Breast epithelium (tissue), 4 donors: ENCODE measurements at places on chromosomes 2 and 18. TPM values are rescaled to one million over a fixed set of nuclear protein-coding genes. Genes with fewer than 3 reads are reported as not detected.

DNA sequence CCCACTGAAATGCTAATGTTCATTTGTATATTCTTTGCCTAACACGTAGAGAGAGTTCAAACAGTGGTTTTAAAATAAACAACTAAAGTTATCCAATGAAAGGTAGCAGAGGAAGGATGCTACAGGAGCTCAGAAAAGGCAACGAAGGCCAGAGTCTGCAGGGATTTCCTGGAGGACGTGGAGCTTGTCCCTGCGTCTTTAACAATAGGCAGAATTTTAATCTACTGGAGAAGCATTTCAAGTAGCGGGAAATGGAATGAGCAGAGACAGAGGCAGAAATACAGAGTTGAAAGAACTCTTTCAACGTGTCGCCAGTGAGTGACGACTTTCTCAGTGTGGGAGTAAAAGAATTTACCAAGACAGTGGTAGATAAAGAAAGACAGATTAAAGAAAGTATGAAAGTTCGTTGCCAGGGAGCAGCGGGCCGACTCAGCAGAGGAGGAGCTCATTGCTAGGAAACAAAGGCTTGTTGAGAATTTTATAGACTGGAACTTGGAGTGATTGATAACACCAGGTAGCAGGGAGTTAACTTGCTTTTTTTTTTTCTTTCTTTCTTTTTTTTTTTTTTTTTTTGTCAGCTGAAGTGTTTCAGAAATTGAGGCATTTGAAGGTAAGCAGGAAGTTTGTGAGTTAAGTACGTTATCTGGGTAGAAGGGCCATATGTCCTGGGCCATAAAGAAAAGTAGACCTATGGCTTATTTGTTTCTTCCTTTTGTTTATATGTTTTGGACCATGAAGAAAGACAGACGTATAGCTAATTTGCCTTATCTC lies 625 bp upstream of the NBAS start:
- no peak for DNase-seq

DNA sequence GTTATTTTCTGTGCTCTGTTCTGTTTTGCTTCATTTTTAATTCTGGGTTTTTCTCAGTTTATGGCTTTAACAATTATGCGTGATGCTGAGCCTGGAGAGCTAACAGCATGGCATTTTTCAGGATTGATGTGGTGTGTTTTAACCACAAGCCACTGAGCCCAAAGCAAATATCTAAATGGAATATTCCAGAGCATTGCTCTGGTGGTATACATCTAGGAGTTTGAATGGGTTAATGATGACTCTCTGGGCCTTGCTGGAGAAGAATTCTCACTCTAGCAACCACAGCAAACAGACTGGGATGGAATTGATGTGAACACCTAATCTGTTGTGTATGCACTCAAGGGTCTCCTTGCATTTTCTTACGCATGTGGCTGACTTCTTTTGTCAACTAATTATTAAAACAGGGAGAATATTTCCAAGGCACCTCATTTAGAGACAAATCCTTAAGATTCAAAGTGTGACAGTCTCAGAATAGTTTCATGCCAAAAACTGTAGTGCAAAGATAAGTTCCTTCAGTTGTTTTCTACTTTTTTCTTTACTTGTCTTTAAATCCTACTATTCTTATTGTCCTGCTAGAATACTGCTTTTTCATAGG lies 164.0 kb downstream of the DTNA start:
- DNase-seq = no peak

Gene ZDBF2
- 7.2 TPM for total RNA-seq

DNA sequence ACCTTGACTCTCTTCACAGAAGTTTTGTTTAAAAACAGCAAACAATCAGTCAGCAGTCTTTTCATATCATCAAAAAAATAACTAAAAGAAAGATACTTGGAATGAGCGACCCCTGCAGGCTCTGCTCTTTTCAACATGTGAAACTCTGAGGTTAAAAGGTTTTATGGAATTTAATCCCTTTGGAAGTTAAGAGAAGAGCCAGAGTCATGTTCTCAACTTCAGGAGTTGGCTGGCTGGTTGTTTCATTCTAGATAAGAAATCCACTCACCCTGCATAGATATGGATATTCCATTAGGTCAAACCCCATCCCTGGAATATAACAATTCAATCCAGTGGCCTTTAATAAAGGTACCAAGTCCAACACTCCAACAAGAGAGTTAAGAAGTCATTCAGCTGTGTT lies 115.6 kb upstream of the RMDN2 start:
- DNase-seq = no peak

Gene TRIM54
- total RNA-seq = 0.66 TPM

GRCh38 chr2:207444756-207445155 lies 85.0 kb upstream of the CREB1 start:
- DNase-seq = no peak

Gene IGFBP2
- total RNA-seq = 16.0 TPM

DNA sequence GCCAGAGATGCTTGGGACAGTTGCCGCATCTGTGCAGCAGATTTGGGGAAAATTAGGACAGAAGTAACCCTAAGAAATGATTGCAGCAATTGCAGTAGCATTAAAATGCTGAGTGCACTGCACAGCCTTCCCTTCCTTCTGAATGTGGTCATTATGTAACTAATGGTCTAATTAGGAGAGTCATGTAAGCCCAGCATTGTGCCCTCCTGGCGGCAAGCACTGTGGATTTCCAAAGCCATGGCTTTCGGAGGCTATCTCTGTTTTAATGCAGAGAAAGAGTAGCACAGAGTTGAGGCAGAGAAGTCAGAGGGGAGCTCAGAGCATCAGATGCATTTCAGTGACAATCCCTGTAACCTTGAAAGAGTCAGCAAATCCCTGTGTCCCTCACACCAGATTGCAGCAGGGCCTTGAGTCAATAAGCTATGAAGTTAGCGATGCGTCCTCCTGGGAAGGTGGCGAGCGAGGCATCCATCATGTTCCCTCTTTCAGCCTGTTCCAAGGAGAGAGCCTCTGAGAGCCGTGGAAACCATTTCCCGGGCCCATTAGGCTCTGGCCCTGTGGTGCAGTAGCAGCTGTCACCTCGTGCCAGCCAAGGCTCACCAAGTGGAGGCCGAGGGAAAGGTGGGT lies 307.2 kb downstream of the FBXO15 start:
- DNase-seq = no peak

Gene CD226
- total RNA-seq = 1.8 TPM

Gene PAIP2B
- 13.0 TPM for total RNA-seq

Gene AFF3
- 8.2 TPM for total RNA-seq

GRCh38 chr2:2007551-2008501 lies 263.5 kb upstream of the PXDN start:
- DNase-seq = no peak

GRCh38 chr2:86703704-86704361 lies 16.3 kb upstream of the RMND5A start:
- no peak for DNase-seq

DNA sequence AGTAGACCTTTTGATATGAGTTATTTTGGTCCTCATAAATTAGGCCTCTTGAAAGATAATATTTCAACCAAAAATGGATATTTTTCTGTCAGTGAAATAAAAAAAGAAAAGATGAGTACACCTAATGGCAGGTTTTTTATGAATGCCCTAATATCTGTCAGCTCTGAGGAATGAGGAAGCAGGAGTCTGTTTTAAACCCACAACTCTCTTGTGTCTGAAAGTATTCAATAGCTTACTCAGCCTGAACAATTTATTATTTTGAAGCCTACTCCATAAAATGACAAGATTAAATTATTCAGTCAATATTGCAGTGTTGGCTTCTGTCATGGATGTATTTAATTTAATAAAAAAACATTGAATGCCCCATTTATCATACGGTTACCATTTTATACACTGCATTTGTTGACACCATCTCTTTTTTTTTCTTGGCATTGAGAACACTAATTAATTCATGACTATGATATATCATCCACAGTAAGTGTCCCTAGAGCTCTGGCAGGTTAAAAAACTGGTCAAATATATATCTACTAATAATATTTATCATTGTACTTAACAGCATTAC lies 548.2 kb downstream of the CBLN2 start:
- no peak for DNase-seq

Gene TGFA
- 4.9 TPM for total RNA-seq

GRCh38 chr2:99187011-99187410 lies 6.0 kb downstream of the MRPL30 start:
- no peak for DNase-seq

Gene C2orf80
- not detected for total RNA-seq

GRCh38 chr2:45254025-45254424 lies 244.8 kb upstream of the SIX2 start:
- no peak for DNase-seq

Gene GPD2
- total RNA-seq = 104 TPM

Gene OXER1
- total RNA-seq = 1.0 TPM

Gene GFPT1
- total RNA-seq = 45.2 TPM

Gene AQP12A
- total RNA-seq = not detected

Gene SLC9A4
- not detected for total RNA-seq

Gene PRKD3
- total RNA-seq = 57.4 TPM

GRCh38 chr2:56465491-56465890 lies 281.7 kb downstream of the CCDC85A start:
- DNase-seq = no peak

- DNase-seq = no peak
Measured at GRCh38 chr2:238653431-238654109, 194.3 kb upstream of the TWIST2 start.

Gene EPB41L3
- 178 TPM for total RNA-seq
